Testis (tissue), 5 donors: ENCODE measurements at places on chromosomes 5 and 9. TPM values are rescaled to one million over a fixed set of nuclear protein-coding genes. Genes with fewer than 3 reads are reported as not detected.

LECT2 gene
- 6.6 TPM for total RNA-seq

- no peak for DNase-seq
- H3K27me3 ChIP-seq, result no peaks in the 10 kb centered on the region
- no peak overlapping the region for H3K27ac ChIP-seq
These were observed 21.7 kb upstream of the SPINK7 start for GRCh38 chr5:148290271-148291195.

PCDHGC3 gene
- total RNA-seq, result 14.5 TPM

PRDM9 gene
- 10.2 TPM for total RNA-seq

TSSK1B gene
- total RNA-seq, result 26.1 TPM

GRCh38 chr5:143215690-143216089, 187.8 kb downstream of the NR3C1 start:
- no peak overlapping the region for H3K27ac ChIP-seq
- H3K4me1 ChIP-seq, result peaks cover 4% of the 10 kb centered on the region
- no peak overlapping the region for H3K4me3 ChIP-seq
- no peaks in the 10 kb centered on the region for H3K36me3 ChIP-seq
- DNase-seq, result no peak

ENTREP1 gene
- 7.9 TPM for total RNA-seq

DNA sequence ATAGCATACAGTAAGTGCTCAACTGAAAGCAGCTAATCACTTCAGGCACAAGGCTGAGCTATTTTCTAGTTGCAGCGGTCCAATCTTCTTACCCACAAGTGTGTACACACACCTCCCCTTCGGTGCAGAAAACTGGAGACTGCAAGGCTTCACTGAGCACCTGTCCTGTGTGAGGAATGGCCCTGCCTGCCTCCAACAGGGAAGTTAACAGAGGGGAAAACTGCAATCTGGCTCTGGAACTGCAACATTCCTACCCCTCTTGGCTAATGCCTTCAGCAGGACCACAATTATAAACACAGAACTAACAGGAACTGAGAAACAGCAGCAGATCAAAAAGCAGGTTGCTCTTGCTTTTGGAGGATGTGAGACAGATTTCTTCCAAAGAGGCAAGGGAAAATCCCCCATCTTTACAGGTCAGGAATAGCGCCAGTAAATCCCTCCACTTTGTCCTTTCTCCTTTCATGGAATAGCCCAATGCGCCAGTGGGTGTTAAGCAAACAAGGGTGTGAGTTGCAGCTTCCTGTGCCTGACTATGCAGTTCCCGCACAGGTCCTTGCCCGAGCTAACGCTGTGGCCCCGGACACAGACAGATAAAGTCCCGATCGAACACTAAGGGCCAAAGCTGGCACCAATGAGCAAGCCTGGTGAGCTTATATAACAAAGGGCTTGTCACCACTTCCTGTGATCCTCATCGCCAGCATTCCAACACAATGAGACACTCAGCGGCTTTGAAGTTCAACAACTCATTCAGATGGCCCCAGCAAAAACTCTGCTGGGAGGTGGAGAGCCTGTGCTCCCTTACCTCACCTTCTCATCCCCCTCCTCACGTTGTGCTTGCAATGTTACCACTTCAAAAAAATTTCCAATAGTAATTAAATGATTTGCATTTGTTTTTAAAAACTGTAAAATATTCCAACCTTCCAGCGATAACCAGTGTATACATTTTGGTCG, 21.5 kb downstream of the SHB start:
- H3K36me3 ChIP-seq, result no peaks in the 10 kb centered on the region
- H3K4me3 ChIP-seq, result no peak overlapping the region
- H3K4me1 ChIP-seq, result no peaks in the 10 kb centered on the region
- H3K27me3 ChIP-seq, result no peaks in the 10 kb centered on the region
- no peak for DNase-seq

MYMK gene
- total RNA-seq, result not detected

SCGB3A2 gene
- not detected for total RNA-seq

- H3K27ac ChIP-seq, result no peak overlapping the region
- H3K4me3 ChIP-seq, result no peak overlapping the region
- no peaks in the 10 kb centered on the region for H3K27me3 ChIP-seq
- no peaks in the 10 kb centered on the region for H3K4me1 ChIP-seq
- no peaks in the 10 kb centered on the region for H3K36me3 ChIP-seq
These were observed 280.5 kb upstream of the VLDLR start for GRCh38 chr9:2341126-2341525.

GRCh38 chr5:154466147-154466546, 11.9 kb downstream of the HAND1 start:
- H3K4me3 ChIP-seq, result no peak overlapping the region
- H3K27me3 ChIP-seq, result no peaks in the 10 kb centered on the region
- no peak for DNase-seq
- H3K27ac ChIP-seq, result no peak overlapping the region
- no peaks in the 10 kb centered on the region for H3K36me3 ChIP-seq

C9 gene
- 0.74 TPM for total RNA-seq

DNA sequence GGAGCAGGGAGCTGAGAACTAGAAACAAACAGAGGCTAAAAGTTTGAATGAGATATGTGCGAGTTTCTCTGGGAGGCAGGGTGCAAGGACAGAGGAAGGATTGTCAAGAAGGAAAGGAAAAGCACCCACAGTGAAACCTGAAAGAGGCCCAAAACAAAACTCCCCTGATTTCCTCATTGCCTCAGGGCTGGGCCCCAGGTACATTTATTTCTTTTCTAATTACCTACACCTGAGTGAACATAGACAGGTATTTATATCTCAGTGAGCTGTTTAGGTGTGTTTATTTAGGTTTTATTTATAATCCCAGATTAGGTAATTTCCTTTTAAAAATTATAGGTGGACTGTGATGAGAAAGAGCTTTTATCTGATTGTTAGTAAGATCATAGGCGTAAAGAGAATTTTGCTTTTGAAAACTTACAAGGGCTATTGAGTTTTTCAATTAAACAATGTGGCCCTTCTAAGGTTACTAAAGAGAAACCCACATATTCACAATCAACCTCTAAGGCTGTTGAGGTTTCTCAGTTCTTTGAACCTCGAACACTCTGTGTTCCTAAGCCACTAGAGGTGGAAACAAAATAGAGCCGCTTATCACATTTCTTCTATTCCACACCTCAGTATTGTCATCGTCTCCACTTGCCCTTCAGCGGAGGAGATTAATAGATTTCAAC, 344.8 kb downstream of the ZNF608 start:
- H3K4me3 ChIP-seq, result no peak overlapping the region
- H3K4me1 ChIP-seq, result no peaks in the 10 kb centered on the region

DNA sequence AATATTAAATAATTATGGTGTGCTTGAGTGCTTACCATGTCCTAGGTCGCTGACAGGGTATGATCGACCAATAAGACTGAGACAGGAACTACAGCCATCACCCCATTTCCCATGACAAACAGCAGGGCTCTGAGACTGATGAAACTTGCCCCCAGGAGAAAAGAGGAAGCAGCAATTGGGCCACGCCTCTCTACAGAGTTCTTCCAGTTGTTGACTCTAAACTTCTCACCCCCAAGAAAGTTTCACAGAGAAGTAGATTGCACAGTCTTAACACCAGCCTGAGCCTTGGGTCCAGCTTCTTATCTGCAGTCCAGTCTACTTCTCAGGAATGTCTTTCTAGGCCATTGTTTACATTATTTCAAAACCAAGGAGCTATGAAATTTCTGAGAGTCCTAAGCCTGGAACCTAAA, 182.2 kb upstream of the ANKRD55 start:
- H3K4me3 ChIP-seq, result no peak overlapping the region
- peaks cover 8% of the 10 kb centered on the region for H3K4me1 ChIP-seq
- no peak overlapping the region for H3K27ac ChIP-seq
- peak; percentile 27 for DNase-seq
- no peaks in the 10 kb centered on the region for H3K27me3 ChIP-seq

GRCh38 chr5:103057208-103058130, 62.5 kb downstream of the GIN1 start:
- H3K27ac ChIP-seq, result no peak overlapping the region
- no peaks in the 10 kb centered on the region for H3K4me1 ChIP-seq
- H3K36me3 ChIP-seq, result no peaks in the 10 kb centered on the region

SAXO1 gene
- total RNA-seq, result 44.0 TPM

DNA sequence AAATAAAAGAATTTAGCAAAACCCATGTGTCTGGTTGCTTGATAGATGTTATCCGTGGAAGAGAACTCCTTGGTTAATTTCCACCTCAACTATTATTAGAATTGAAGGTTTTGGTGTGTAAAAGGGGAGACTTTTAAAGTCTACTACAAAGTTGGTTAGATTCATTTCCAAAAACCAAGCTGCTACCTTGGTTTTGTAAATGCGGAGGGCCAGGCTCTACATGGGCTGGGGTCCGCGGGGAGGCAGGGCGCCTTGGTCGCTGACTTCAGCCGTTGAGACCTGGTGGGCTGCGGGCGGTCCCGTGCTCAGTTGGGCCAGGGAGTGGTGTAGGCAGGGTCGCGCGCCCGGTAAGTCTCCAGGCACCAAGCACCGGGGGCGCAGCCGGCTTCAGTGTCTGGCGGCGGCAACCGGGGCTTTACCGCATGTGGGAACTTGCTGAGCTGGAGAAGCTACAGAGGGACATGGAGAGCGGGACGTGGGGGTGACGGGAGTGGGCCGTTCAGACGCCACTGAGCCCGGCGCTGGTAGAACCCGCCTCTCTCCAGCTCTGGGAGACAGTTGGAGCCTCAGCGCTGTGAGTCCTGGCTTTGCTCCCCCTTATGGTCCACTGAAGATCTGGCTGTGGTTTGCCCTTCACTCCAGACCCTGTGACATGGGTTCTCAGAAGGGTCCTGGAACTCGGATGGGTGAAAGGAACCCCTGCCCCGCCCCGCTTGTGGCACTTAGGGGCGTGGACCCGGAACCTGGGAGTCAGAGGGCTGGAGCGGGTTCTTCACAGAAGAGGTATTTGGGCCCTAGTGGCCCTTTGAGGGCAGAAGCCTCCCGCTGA, 11.8 kb downstream of the NR2F1 start:
- no peak overlapping the region for H3K4me3 ChIP-seq
- H3K4me1 ChIP-seq, result no peaks in the 10 kb centered on the region
- no peaks in the 10 kb centered on the region for H3K36me3 ChIP-seq
- no peak overlapping the region for H3K27ac ChIP-seq
- no peaks in the 10 kb centered on the region for H3K27me3 ChIP-seq

- no peak for DNase-seq
- no peaks in the 10 kb centered on the region for H3K27me3 ChIP-seq
- H3K4me3 ChIP-seq, result no peak overlapping the region
- no peaks in the 10 kb centered on the region for H3K4me1 ChIP-seq
- no peak overlapping the region for H3K27ac ChIP-seq
These were observed 121.4 kb downstream of the ASTN2 start for GRCh38 chr9:117293206-117294114.

DNA sequence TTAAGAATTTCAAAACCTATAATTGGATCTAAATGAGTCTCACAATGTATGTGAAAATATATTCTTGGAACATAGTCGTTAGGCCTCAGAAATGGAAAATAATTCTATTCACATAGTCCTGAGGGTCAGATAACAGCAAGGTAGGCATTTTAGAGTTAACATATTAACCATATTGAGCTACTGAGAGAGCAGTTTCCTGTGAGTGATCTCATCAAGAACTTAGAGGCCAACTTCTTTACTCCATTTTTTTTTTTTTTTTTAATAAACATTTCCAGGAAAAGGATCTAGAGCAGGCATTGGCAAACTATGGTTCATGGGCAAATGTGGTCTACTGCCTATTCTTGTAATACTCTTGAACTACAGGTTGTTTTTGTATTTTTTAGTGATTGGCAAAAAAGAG, 26.6 kb downstream of the RAB24 start:
- H3K4me3 ChIP-seq, result no peak overlapping the region
- H3K4me1 ChIP-seq, result no peaks in the 10 kb centered on the region
- no peak for DNase-seq
- no peak overlapping the region for H3K27ac ChIP-seq
- H3K36me3 ChIP-seq, result no peaks in the 10 kb centered on the region

DNA sequence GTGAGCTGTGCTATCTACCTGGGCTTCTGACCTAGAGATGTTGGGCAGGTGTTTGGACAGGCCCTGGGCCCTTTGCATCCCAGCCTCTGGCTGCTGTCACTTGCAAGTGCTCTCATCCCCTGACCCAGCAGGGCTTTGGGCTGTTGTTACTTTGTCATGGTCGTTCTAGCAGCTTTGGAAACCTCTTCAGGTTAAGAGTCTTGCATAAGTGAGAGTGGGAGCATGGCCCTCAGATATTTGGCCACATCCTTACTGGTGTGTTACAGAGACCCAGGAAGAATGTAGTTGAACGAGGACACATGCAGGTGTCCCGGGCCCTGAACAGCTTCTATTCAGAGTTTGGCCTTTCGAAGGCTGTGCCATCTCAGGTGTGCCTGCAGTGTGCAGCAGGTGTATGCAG, 4.5 kb downstream of the TENT4A start:
- no peak for DNase-seq
- H3K36me3 ChIP-seq, result no peaks in the 10 kb centered on the region
- H3K4me1 ChIP-seq, result peaks cover 45% of the 10 kb centered on the region
- no peaks in the 10 kb centered on the region for H3K27me3 ChIP-seq

CYFIP2 gene
- total RNA-seq, result 41.4 TPM

GRCh38 chr5:40481241-40481640, 198.5 kb upstream of the PTGER4 start:
- no peak for DNase-seq
- H3K27ac ChIP-seq, result no peak overlapping the region
- no peak overlapping the region for H3K4me3 ChIP-seq
- H3K27me3 ChIP-seq, result no peaks in the 10 kb centered on the region

PCDHGA6 gene
- total RNA-seq, result 13.4 TPM

CDKN2A gene
- total RNA-seq, result 20.4 TPM

UGT3A1 gene
- 7.5 TPM for total RNA-seq

GRCh38 chr5:91061946-91062562, 321.1 kb downstream of the ARRDC3 start:
- no peak overlapping the region for H3K27ac ChIP-seq
- H3K4me3 ChIP-seq, result no peak overlapping the region
- no peaks in the 10 kb centered on the region for H3K4me1 ChIP-seq
- H3K27me3 ChIP-seq, result no peaks in the 10 kb centered on the region

GRCh38 chr9:98523231-98523901, 185.4 kb downstream of the GABBR2 start:
- H3K27ac ChIP-seq, result no peak overlapping the region
- no peak for DNase-seq
- no peak overlapping the region for H3K4me3 ChIP-seq
- no peaks in the 10 kb centered on the region for H3K27me3 ChIP-seq
- no peaks in the 10 kb centered on the region for H3K4me1 ChIP-seq

GRCh38 chr5:137069358-137069757, 429.8 kb downstream of the SPOCK1 start:
- H3K27me3 ChIP-seq, result no peaks in the 10 kb centered on the region
- no peak overlapping the region for H3K4me3 ChIP-seq
- no peaks in the 10 kb centered on the region for H3K36me3 ChIP-seq
- DNase-seq, result peak; percentile 47
- H3K4me1 ChIP-seq, result peaks cover 15% of the 10 kb centered on the region

DNA sequence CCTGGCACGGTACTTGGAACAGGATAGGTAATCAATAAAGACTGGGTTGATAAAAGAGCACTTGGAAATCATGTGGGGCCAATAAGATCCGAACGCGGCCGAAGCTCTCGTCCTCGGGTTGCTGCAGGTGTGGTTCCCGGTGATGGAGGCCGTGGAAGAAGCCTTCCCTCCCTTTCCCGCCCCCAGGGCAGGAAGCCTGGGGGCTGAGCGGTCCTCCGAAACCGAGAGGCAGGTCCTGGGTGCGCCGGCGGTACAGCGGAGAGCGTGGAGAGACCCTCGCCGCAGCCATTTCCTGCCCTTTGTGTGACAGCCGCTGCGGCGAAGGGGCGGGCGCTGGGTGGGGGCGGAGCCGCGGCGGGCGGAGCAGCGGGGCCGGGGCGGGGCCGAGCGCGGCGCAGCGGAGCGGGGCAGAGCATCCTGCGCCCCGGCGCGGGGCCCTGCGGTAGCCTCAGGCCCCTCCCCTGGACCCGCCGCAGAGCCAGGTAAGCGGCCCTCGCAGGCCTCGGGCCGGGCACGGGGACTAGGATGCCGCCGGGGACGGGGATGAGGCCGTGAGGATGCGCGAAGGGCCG, at the start of gene CYFIP2:
Gene CYFIP2 (plus strand): TSS at position 410 of the 572 bp plus-strand sequence. CDS start 19,239 bp downstream, outside the sequence.
- peak within 1 kb of the TSS; percentile 68 for H3K4me3 ChIP-seq
- DNase-seq, result peak; percentile 59
- H3K27ac ChIP-seq, result no peak within 1 kb of the TSS
- no peaks in the 10 kb centered on the region for H3K4me1 ChIP-seq
